Fibroblast of upper back skin (primary cell): ENCODE measurements at places on chromosomes 16 and 17.

GRCh38 chr16:67327743-67328142, 1.1 kb downstream of the LRRC36 start:
- DNase-seq, result no peak

- DNase-seq, result no peak
Observed at GRCh38 chr16:18833707-18834505, 32.6 kb upstream of the ARL6IP1 start.

- peak; percentile 23 for DNase-seq
Observed at GRCh38 chr16:55853114-55853513, 20.2 kb upstream of the CES1 start.

DNA sequence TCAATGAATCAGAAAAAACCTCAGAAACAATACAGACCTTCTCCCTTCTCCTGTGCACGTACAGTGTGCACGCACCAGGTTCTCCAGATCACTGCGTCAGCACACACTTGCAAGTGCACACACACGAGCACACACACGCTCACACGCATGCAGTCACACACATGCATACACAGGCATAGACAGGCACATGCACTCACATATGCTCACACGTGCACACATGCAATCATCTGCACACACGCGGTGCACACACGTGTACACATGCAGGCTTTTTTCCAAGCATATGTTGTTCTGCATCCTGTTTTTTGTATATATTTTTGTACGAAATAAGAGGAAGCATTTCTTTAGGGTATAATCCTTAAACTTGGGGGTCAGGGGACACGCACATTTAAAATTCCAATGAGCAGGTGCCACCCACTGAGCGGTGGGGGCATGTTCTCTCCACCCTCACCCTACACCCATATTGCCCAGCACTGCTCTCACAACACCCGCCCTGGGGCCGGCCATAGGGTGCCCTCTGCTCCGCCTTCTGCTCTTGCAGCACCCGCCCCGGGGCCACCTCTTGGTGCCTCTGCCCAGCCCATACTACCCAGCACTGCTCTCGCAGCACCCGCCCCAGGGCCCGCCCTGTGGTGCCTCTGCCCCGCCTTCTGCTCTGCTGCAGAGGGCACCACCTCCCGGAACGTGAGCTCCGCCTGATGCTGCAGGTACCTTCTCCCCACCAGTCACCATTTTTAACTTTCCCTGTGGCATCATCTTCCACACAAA, 20.9 kb downstream of the KLHDC4 start:
- DNase-seq, result no peak

DNA sequence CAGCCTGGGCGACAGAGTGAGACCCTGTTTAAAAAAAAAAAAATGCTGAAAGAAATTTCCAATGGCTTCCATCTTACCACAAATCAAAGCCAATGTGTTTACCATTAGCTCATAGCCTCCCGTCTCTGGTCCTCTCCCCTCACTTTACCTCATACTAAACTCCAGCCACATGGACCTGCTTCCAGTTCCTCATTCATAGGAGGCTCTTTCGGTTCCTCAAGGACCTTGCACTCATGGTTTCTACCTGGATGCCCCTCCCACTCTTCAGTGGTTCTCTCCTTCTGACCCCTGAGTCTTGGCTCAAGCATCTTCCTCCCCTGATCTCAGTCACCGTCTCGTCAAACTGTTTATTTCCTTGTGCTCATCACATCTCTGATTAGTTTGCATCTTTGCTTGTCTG, 3.8 kb upstream of the DEF8 start:
- no peak for DNase-seq

GRCh38 chr16:57736419-57737351, 1.1 kb downstream of the KATNB1 start:
- DNase-seq, result peak; percentile 65

DNA sequence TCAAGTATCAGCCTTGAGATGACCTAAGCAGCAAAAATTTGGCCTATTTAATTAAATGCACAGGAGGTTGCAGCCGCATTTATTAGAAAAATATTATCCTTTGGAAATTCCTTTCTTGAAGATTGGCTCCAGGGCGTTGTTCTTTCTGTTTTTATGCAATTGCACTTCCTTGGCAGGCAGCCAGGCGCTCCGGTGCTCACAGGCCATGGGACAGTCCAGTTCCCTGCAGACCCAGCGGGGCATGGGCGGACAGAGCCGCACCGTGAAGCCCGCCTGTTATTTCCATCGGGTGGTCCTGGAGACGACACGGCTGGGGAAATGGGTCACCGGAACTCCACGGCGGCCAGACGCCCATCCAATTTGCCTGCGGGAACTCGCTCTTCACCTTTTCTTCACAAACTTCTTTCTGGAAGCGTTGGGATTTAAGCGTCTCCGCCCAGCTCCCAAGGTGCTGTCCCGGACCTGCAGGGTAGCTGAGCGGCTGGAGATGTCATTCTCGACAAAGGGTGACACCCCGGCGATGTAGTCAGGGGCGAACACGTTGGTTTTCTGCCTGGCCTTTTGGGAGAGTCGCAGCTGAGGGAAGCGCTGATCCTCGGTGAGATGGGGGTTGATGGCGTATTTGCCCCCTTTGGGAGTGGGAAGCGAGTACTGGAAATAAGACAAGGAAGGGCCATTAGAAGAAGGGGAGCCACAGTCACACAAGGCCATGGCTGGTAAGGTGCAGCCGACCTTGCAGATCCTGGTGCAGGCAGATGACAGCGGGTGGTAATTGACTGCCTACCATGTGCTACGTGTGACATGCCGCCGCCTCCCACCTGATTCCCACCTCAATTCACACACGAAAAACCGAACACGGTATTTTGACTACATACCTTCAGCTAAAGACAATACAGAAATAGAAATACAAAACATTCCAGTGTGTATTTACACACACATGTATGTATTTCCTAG, 12.5 kb downstream of the NOB1 start:
- no peak for DNase-seq

DNA sequence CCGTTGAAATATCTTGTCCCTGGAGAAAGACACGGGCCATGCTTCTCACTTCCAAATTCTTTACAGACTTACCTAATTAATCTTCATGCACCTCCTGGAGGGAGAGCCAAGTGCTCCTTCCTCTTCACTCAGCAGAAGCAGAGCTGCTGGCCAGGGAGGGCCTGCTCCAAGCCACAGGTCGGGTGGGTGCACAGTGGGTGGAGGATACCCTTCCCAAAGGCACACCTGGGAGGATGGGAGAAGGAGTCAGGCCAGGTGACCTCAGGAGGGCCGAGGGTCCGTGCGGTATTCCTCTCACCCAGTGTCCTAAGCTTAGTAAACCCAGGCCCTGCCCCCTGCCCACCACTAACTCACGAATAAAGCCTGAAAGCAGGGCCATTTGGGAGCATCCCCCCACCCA, 171.3 kb upstream of the RPL38 start:
- DNase-seq, result no peak
